Naive thymus-derived CD8-positive, alpha-beta T cell (primary cell): ENCODE measurements at places on chromosomes 1 and 21.

DNA sequence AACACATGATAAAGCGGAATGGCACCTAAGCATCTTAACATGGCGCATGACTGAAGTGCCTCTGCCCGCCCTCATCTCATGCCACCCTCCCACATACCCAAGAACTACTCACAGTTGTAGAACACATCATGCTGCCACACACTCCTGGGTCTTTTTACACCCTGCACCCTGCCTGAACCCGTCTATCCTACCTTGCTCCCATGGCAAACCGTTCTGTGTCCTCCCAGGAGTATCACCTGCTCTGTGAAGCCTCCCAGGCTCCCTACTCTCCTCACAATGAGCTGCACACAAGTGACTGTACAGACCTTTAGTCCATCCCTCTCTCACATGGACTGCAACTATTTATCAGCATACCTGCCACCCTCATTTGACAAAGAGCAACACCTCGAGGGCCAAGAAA is 144.0 kb downstream of the TGFBR3 start:
- DNase-seq: no peak

- no peak for DNase-seq
These were observed 129.2 kb downstream of the PTPN14 start for GRCh38 chr1:214422137-214422671.

DNA sequence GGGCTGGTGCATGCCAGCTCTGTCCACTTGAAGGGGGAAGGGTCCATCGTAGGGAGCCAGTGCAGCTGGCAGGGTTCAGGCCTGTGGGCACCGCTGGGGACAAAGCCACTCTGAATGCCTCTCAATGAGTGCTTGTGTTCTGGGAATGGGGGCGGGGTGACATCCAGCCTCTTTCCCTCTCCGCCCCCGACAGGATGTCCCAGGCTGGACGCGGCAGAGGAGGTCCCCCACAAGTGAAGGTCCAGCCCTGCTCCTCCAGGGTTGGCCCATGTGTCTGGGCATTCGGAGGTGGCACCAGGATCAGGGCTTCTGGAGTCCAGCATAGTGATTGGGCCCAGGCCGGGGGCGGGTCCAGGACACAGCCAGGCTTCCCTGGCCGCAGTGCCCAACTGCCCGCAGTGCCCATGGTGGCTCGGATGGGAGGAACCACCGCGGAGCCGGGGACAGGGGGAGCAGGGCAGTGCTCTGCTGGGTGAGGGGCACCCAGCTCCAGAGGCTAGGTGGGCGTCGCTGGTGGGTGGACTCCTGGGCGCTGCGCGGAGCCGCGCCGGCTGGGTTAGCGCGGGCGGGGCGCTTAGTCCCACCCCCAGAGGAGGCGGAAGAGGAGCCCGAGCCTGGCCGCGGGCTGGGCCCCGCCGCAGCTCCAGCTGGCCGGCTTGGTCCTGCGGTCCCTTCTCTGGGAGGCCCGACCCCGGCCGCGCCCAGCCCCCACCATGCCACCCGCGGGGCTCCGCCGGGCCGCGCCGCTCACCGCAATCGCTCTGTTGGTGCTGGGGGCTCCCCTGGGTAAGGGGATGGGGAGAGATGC is at the start of gene SHISA4:
SHISA4 (plus strand) TSS at position 617 of the 808 bp plus-strand sequence; CDS start at position 714, 97 bp downstream.
- DNase-seq: no peak

GRCh38 chr1:147815503-147815902 is 55.1 kb upstream of the GJA5 start:
- DNase-seq: no peak

DNA sequence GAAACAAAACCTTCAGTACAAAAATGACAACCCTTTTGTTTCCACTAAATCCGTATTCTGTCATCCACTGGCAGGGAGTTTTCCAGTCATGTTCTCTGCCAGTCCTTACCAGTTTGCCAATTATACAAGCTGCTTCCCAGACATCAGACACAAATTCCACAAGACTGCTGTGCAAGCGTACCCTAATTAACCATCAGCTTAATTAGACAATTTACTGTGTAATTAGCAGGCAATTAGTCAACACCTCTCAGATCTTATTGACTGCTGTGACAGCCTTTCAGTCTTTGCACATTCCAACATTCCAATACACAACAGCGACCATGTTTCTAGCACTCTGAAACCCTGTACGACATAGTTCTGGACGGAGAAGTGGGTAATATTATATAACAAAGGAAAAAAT is 420.1 kb downstream of the DPYD start:
- DNase-seq: no peak

GRCh38 chr1:165925498-165926079 is 98.2 kb downstream of the UCK2 start:
- DNase-seq: no peak

GRCh38 chr1:39205102-39205780 is 746 bp downstream of the MACF1 start:
- no peak for DNase-seq
